ENCODE measurements at places on chromosomes 7 and 10.
A peak's percentile ranks its signal among the peaks of the same experiment; 100 is the strongest.

DNA sequence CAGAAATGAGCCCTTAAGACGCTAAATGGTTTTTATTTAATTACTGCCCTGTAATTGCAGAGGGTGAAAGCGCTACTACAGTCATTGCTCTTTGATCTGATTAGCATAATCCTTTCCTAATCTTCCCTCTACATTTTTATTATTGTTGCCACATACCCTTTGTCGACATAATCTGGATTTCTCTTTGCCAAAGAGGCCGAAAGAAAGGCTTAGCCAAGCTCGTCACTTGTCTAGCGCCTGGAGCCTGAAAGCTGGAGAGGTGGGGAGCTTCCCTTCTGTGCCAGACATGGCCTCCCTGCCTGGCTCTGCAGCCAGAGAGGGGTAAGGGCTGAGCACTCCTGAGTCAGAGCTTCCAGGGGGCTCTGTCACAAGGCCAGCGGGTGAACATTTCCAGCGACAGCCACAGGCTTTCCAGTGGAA is 145.9 kb downstream of the PRKAG2 start:
- no peak for DNase-seq

DNA sequence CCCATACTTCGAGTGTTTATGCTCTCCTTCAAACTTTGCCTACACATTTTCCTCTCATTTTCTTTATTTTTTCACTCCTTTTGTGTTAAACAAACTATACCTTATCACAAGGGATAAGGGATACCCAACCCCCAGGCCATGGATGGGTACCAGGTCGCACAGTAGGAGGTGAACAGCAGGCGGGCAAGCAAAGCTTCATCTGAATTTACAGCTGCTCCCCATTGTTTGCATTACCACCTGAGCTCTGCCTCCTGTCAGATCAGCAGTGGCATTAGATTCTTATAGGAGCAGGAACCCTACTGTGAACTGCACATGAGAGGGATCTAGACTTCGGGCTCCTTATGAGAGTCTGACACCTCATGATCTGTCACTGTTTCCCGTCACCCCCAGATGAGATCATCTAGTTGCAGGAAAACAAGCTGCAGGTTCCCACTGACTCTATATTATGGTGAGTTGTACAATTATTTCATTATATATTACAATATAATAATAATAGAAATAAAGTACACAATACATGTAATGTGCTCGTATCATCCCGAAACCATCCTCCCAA is 28.5 kb downstream of the ZC3HC1 start:
- no peak for DNase-seq

DNA sequence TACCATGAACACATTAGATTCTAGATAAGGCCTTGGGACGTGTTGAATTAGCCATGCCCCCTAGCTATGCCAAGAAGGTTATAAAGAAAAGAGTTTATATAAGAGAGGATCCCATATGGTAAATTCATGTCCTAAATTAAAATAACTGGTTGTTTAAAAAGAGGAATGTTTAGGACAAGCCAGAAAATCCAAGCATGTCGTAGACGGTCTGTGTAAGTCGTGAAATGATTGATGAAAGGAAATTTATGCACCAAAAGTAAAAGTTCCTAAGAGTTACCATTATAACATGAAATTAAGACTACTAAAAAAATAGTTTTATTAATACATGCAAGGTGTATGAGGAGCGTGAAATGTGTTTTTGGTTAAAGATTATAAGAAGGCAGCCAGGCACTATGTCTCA is 624.9 kb downstream of the ARL4A start:
- DNase-seq = no peak

GRCh38 chr10:128710098-128710797 is 584.0 kb upstream of the MKI67 start:
- no peak for DNase-seq

- DNase-seq = no peak
These were observed 6.1 kb upstream of the PILRA start for GRCh38 chr7:100367251-100367620.

- peak; percentile 15 for DNase-seq
These were observed 88.7 kb upstream of the MYL10 start for GRCh38 chr7:101717628-101718357.

GRCh38 chr10:89785095-89785494 is 83.7 kb downstream of the KIF20B start:
- DNase-seq = no peak

DNA sequence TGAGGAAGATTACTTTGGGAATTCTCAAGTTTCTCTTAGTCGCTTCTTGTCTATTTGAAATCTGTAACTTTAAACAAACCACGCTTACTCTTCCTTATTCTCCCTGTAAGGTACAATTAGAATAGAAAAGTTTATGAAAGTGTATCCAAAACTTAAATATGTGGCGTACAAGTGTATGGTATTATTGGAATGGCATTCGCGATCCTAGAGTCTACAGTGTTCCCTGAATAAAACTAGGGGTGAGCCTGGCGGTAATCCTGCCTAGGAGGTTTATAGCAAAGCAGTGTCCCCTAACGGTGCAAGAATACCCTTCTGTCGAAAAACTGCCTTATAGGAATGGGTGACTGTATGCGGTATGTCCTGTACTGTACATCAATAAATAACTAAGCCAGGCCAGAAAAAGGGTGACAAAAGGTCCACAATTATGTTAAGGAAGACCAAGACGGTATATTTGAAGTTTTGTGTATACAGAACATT is 1.2 kb downstream of the TASOR2 start:
- DNase-seq = no peak

DNA sequence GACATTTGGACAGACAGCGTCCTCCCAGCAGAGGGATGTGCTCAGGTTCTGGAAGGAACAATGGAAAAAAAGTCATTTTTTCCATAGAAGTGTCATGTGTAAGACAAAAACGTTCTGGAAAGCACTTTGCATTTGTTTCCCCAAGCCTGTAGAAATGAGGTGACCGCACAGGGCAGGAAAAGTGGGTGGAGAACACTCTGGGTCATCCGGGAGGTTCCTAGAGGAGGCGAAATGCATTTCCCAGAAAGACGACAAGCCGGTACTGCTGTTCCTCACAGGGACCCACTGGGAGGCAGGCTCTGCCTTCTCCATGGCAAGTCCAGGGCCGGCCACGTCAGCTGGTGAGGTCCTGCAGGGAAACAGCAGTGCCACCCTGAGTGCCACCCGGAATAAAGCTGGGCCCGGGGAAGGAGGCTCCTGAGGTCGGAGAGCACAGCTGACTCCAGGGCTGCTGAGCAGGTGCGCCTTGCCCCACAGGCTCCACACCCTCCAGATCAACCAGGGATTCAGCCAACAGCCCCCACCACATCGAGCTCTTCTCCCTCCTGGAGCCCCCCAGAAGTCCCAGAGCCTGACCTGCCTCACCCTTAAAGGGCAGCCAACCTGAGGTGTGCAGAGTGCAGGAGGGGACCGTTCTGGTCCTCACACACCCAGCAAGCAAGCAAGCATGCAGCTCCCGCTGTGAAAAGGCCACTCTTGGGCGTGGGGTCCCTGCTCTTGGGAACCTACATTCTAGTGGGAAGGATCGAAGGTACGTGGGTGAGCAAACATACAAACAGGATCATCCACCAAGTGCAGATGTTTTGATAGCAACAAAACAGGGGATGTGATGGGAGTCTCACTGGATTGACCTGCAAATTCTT is 28.8 kb upstream of the INPP5A start:
- DNase-seq = no peak

GRCh38 chr7:32943252-32944030 is 13.8 kb upstream of the FKBP9 start:
- DNase-seq = no peak

DNA sequence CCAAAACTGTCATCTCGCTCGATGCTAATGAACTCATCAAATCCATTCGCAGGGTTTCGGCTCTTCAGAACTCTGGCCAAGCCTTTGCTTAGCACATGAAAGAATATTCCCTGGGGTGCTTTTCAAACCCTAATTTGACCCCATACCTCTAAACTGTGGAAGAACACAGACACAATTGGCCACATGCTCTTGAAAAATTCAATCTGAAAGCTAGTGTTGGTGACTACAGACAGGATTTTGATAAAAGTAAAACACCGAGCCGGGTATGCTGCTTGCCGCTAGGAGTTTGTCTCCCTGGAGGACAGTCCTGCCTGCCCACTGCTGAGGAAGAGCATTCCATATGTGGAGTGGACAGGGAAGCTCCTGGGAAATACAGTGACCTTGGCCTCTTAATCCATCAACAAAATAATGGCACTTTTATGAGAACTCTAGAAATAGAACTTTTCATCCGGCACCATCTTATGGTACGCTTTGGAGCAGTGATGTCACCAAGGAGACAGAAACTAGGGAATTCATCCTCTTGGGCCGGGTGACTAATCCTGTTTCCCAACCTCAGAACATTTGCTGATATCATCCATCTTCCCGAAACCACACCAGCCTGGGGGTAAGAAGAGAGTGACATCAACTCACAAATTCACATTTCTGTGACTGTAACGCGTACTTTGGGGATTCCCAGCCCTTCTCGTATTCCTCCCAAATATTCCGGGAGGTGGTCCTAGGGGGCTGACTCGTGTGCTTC is 34.2 kb downstream of the MTURN start:
- DNase-seq = peak; percentile 81

DNA sequence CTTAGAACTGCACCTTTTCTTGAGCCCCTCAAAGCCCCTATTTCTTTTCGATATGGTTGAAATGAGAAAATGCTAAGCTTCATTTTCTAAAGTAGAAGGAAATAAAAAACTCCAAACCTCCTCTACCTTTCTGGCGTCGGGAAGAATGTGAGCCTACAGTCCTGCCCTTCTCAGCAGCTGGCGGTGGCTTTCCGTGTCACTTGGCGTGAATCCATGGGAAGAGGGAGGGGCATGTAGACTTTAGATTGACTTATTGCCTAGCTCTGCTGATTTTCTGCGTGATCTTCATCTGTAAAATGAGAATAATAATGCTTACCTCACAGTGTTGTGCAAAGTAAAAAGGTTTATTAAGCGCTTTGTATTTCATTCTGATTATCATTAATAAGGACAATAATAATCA is 35.0 kb downstream of the PRR15 start:
- DNase-seq = no peak

DNA sequence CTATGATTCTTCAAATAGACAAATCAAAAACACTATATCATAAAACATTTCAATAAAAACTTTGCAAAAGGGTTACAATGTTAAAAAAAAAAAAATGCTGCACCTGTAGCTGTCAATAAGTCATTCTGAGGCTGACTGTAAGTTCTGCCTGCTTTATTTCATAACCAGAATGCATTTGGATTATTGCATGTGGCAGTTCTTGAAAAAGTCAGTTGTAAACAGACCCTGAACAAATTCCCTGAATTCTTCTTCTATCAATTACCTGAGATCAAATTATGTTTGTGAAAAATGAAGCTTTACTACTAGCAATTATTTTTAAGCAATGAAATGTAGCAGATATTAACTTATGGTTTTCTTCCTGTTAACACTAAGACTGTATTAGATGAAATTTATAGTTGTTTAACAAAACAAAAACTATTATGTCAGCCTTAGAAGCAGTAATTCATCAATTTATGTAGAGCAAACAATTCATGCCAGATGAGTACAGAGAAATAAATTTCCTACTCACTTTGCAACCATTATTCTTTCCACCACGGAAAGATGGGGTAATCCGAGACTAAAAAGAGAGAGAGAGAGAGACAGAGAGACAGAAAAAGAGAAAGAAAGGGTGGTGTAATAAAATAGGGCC is 107.8 kb downstream of the SFMBT2 start:
- DNase-seq = no peak

DNA sequence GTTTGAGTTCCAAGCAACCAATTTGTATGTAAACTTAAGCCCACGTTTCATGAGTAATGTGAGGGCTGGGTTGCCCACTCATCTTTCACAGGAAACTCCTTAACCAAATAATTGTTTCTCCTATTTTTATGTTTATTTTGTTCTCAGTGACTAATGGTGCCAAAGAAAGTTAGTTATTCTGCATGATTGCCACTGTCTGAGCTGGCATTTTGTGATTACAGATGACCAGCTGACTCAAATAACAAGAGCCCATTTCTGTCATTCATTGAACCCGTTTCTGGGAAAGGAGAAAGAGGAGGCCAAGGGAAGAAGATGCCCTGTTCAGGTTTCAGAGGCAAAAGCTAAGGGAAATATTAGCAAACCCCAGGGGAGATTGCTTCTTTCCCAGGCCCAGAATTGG is 186.9 kb upstream of the MYO3A start:
- no peak for DNase-seq

DNA sequence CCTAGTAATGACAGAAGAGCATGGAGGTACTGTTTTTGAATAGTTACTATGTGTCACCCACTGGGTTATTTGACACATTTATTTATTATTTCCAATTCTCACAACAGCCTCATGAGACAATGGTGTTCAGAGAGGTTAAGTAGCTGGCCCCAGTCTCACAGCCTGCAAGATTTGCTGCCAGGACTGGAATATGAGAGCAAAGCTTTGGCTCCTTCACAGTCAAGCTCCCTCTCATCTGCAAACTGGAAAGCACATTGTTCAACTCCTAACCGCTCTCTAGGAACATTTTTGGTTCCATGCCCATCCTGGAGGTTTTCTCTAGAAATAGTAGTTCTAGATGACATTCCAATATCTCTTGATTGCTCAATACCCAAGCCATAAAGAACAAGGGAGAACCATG is 75.5 kb upstream of the CXCL12 start:
- DNase-seq = no peak

GRCh38 chr7:94943134-94943533 is 35.7 kb downstream of the PPP1R9A start:
- DNase-seq = no peak

GRCh38 chr10:101901340-101901739 is 57.7 kb upstream of the KCNIP2 start:
- DNase-seq = no peak

DNA sequence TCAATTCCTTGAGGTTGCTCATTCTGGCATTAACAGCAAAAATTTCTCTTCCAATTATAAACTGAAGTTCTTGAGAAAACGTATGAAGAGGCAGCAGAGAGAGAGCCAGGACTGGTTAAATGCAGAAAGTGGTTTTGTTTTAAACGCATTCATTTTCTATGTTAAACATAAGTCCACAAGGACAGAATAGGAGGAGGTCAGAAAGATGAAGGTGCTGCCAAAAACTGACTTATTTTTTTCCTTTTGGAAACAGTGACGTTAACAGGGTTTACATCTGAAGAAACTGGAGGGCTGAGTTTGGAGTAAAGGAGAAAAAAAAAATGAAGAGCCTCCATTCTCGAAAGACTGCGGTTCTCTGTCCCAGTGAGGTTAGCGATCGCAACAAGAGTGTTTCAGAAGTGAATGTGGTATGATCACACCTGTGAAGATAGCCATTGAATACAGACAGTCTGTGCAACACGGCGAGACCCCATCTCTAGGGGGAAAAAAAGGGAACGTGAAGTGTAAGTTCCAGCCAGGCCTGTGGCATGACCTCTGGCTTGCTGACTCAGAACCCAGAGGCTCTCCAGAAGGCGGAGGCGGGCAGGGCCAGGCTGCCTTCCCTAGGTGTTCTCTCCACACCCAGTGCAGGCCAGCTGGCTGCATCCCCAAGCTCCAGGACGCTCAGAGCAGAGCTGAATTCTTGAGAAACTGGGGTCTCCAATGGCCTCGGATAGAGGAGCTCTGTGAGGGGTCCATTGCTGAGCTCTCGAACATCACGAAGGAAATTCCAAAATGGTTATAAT is 84.0 kb downstream of the CHST15 start:
- DNase-seq = no peak

- no peak for DNase-seq
These were observed 19.8 kb upstream of the CPN1 start for GRCh38 chr10:100101192-100102076.

GRCh38 chr7:39587393-39587792 is 21.2 kb downstream of the YAE1 start:
- no peak for DNase-seq

All from amniotic stem cell (primary cell).